ENCODE measurements at places on chromosomes 3 and 15.
A peak's percentile ranks its signal among the peaks of the same experiment; 100 is the strongest.

GRCh38 chr3:170653801-170654200 lies 67.9 kb upstream of the SLC7A14 start:
- no peaks in the 10 kb centered on the region for H3K4me1 ChIP-seq
- DNase-seq, result no peak
- H3K27me3 ChIP-seq, result no peaks in the 10 kb centered on the region

DNA sequence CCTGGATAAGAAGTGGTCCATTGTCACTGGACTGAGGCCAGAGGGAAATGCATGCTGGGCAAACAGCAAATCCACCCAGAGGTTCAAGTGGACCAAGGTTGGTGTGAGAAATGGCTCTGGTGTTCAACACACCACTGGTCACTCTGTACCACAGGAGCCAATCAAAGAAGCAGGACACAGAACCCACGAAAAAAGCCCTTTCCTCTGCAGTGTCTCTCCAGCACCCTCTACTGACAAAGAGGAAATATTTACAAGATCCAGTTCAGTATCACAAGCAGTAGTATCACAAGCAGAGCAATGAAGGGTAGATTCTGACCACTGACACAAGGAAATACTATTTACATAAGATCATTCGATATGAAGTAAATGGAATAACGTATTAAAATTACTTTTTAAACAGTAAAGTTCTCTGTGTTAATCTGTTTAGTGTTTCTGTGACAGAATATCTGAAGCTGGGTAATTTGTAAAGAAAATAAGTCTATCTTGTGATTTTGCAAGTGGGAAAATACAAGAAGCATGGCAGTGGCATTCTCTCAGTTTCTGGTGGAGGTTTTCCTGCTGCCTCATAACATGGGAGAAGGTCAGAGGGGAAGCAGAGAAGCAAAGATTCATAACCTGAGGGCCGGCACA lies 390.7 kb downstream of the EFHB start:
- no peaks in the 10 kb centered on the region for H3K27me3 ChIP-seq
- no peak for DNase-seq
- no peak overlapping the region for H3K4me3 ChIP-seq
- no peaks in the 10 kb centered on the region for H3K4me1 ChIP-seq
- H3K27ac ChIP-seq, result no peak overlapping the region

DNA sequence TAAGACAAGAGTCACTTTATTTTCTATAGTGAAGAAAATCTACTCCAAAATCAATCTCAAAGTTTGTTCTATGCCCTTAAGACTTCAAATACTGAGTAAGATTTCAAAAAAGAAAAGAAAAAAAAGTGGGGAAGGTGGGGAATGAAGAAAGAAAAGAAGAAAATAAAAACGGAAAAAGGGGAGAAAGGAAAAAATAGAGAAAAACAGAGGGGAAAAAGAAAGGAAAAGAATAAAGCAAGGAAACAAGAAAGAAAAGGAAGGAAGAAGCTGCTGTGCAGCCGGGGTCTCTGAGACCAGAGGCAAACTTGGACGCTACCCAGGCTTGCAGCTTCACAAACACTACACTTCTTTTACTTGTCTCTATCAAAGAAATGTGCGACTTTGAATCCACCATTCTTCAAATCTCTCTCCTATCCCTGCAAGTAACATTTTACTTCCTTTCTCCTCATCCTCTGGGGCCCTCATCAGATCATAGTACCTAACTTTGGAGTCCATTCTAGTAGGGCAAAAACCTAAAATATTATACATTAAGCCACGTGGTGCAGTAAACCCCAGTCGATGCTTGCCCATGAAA lies 279.8 kb downstream of the FOXP1 start:
- no peak overlapping the region for H3K27ac ChIP-seq
- no peaks in the 10 kb centered on the region for H3K27me3 ChIP-seq
- peaks cover 25% of the 10 kb centered on the region for H3K4me1 ChIP-seq
- no peaks in the 10 kb centered on the region for H3K36me3 ChIP-seq

DNA sequence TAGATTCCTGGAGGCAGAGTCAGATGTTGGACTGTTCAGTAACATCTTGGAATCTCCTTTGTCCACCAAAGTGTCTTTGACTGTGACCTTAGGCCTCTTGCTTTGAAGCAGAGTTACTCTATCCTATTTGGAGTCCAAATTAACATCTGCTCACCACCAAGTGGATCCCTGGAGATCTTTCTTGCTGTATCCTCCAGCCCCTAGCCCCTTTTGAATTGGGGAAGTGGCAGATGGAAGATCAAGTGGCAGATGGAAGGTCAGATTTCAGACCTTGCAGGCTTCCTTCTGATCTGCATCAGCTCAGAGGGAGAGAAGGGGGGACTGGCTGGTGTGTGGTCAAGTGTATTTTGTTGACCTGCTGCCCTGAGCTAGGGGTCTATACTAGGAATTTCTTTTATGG lies 125.0 kb upstream of the ROPN1 start:
- H3K4me1 ChIP-seq, result peaks cover 26% of the 10 kb centered on the region
- no peaks in the 10 kb centered on the region for H3K27me3 ChIP-seq
- H3K4me3 ChIP-seq, result no peak overlapping the region
- DNase-seq, result no peak
- H3K27ac ChIP-seq, result peak overlapping the region; percentile 32

DNA sequence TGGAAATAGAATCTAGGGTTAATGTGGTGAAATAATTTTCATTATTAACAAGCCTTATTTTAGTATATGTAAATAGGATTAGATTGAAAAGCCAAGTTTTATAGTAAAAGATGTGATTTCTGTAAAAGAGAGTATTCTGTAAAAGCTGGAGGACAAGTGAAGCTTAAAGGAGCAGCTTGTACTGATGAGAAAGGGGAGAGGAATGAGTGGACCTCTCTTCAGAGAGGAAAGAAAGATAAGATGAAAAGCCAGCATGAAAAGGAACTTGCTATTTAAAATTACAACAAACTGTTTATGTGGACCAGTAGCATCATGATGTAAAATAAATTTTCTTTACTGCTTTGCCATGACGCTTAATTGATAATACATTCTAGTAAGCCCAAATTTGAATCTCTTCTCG lies 18.5 kb downstream of the ALCAM start:
- H3K27me3 ChIP-seq, result no peaks in the 10 kb centered on the region
- H3K4me1 ChIP-seq, result peaks cover 17% of the 10 kb centered on the region
- no peak for DNase-seq

DNA sequence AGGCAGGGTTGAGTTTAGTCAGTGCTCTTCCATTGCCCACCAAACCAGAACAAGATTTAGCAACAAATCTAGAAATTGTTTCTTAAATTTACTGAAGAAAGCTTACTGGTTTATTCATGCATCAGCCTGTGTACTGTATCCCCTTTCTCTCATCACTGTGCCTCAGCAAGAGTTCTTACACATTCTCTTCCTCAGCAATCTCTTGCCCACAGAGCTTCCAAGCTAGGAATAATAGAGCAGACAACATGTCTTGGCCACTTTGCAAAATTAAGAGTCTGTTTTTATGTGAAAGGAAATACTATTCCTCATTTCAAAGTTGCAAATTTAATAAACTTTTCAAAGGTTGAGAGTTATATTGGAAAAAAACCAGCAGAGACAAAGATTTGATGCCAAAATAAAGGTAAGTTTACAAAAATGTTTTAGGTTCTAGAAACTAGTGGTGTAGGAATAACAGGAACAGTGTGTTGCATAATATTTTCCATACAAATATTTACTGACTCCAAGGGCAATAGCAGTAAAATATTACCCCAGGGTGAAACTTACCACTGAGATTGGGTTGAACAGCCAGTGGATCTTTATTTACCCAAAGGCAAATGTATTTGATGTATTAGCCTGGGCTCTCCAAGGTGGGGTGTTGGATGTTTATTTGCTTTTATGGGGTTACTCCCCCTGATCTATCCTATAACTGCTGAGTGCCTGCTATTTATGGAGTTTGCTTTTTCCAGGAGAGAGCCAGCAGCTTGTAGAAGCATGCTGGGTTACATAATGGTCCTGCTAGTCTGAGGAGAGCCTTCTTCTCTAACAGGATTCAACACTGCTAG lies 276.7 kb downstream of the ADAMTSL3 start:
- no peaks in the 10 kb centered on the region for H3K36me3 ChIP-seq
- no peak overlapping the region for H3K4me3 ChIP-seq
- no peaks in the 10 kb centered on the region for H3K27me3 ChIP-seq
- DNase-seq, result no peak
- H3K27ac ChIP-seq, result no peak overlapping the region

- H3K27ac ChIP-seq, result no peak overlapping the region
- no peak overlapping the region for H3K4me3 ChIP-seq
- no peaks in the 10 kb centered on the region for H3K27me3 ChIP-seq
- H3K4me1 ChIP-seq, result no peaks in the 10 kb centered on the region
- no peak for DNase-seq
Observed at GRCh38 chr15:62748196-62748595, 294.4 kb upstream of the TPM1 start.

All from lower lobe of right lung (tissue), 2 donors.